Activated B cell treated with CpG ODN at 0.5 μM for 24 hours (primary cell): ENCODE measurements at places on chromosomes 4 and X. TPM values are rescaled to one million over a fixed set of nuclear protein-coding genes. Genes with fewer than 3 reads are reported as not detected.
A peak's percentile ranks its signal among the peaks of the same experiment; 100 is the strongest.

P2RY4 gene
- total RNA-seq: 0.44 TPM in 1 of 2 replicates, not detected in the other

NUDT10 gene
- total RNA-seq: 0.27 and 0.31 TPM in 2 replicates

IL21 gene
- not detected in 2 replicates for total RNA-seq

COX7B2 gene
- total RNA-seq: not detected in 2 replicates

COQ2 gene
- total RNA-seq: 15.2 and 18.8 TPM in 2 replicates

ADGRG4 gene
- not detected in 2 replicates for total RNA-seq

MTHFD2L gene
- 12.0 and 14.3 TPM in 2 replicates for total RNA-seq

SPATA4 gene
- total RNA-seq: not detected in 2 replicates

NUP54 gene
- 48.1 and 58.9 TPM in 2 replicates for total RNA-seq

UGT2B7 gene
- total RNA-seq: not detected in 2 replicates

ZNF630 gene
- total RNA-seq: not detected in 2 replicates

DNA sequence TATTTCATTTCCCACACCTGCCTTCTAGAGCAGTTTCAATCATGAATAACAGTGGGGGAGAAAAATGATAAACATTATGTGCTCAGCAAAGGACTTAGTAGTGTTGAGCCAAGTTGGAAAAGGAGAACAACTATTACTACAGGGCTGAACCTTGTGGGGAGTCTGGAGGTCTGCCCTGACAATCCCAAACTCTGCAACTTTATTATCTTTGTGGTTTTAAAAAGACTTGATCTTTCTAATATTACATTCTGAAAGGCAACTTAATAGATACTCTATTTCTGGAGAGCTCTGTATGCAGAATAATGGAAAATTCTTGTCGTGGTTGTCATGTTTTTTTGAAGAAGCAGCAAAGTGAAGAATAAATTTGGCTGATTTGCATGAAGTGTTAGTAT, 116.1 kb downstream of the SPCS3 start:
- no peaks in the 10 kb centered on the region for H3K27me3 ChIP-seq
- no peaks in the 10 kb centered on the region for H3K36me3 ChIP-seq
- no peak overlapping the region for H3K27ac ChIP-seq
- DNase-seq: no peak

DNA sequence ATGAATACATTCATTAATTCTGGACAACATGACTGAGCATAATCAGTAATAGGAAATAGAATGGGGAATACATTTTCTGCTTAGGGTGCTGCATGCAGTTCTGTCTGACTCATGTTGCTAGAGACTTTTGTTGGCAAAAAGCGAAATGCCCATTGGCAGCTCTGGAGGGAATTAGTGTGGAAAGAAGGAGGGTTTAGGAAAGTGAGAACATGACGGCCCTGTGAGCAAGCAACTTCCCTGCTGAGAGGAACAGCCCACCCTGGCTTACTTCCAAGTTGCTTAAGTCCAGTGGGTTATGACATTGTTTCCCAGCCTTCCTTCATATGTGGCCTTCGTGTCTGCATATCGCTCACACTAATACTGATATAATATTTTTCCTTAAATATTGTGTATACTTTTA, 13.8 kb downstream of the MAD2L1 start:
- no peaks in the 10 kb centered on the region for H3K36me3 ChIP-seq
- no peaks in the 10 kb centered on the region for H3K27me3 ChIP-seq
- DNase-seq: no peak
- H3K4me1 ChIP-seq: peaks cover 19% of the 10 kb centered on the region

DNA sequence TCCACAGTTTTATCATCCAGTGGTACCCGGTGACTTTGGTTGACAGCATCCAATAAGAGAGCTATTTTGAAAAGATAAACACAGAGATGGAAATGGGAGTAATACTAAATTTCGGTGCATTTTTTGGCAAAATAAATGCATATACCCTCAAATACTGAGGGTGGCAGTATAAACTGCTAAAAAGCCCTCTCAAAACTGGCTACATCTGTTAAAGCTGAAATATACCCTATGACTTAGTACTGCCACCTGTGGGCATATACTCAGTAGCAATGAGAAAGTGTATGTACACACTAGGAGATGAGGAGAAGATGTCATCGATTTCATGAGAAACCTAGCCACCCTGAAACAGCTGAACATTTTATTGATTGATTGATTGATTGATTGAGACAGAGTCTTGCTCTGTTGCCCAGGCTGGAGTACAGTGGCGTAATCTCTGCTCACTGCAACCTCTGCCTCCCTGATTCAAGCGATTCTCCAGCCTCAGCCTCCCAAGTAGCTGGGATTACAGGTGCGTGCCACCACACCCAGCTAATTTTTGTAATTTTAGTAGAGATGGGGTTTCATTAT, 12.2 kb upstream of the TMEM128 start:
- DNase-seq: no peak
- no peak overlapping the region for H3K4me3 ChIP-seq
- H3K27me3 ChIP-seq: peaks cover 3% of the 10 kb centered on the region

- DNase-seq: no peak
- no peak overlapping the region for H3K4me3 ChIP-seq
- H3K4me1 ChIP-seq: no peaks in the 10 kb centered on the region
- H3K27ac ChIP-seq: no peak overlapping the region
Observed at GRCh38 chr4:56215901-56216300, 171.4 kb downstream of the AASDH start.

DNA sequence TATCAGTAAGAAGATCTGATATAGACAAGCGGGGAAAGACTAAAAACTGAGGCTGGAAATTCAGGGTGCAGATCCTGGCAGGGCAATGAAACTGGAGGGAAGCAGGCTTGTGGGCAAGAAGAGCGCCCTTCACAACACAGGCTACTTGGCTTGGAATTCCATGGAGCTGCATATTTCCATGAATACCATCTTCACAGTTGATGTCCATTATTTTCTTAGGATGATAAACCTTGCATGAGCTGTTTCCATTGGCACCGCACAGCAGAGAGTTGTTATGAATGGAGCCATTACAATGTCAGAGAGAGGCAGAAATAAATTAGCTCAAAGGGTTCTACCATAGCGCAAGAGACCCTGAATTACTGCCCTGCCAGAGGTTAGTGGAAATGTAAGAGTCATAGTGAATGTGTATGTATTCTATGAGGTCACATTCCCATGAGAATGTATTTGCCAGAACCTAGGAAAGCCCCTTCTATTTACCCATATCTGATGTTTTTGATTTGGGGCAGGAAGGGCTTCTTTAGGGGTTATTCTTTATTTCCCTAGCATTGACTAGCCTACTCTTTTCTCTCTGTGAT, 215.6 kb downstream of the PALLD start:
- H3K27ac ChIP-seq: no peak overlapping the region
- H3K27me3 ChIP-seq: peaks cover 4% of the 10 kb centered on the region
- H3K4me1 ChIP-seq: peaks cover 8% of the 10 kb centered on the region

DNA sequence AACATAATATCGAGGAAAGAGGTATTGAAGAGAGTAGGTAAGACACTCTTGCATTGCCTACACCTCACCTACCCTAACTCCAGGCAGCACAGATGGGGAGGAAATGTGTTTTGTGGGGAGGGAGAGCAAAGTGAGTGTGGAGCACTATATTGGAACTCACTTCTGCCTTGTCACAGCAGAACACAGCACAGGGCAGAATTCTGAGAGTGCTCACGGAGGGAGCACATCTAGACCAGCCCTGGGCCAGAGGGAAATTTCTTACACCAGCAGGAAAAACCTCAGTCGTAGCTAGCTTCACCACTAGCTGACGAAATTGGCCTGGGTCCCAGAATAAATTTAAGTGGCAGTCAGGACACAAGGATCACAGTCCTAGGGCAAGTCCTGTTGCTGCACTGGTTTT, 517.3 kb downstream of the TMA16 start:
- no peaks in the 10 kb centered on the region for H3K27me3 ChIP-seq
- no peak for DNase-seq
- no peak overlapping the region for H3K4me3 ChIP-seq

GRCh38 chrX:71253253-71254091, 468 bp downstream of the ZMYM3 start:
- peak overlapping the region; percentile 93 for H3K4me3 ChIP-seq
- peaks cover 27% of the 10 kb centered on the region for H3K36me3 ChIP-seq
- peak; percentile 16 for DNase-seq
- H3K4me1 ChIP-seq: peaks cover 21% of the 10 kb centered on the region
- peak overlapping the region; percentile 87 for H3K27ac ChIP-seq
- no peaks in the 10 kb centered on the region for H3K27me3 ChIP-seq

- H3K27me3 ChIP-seq: peaks cover 5% of the 10 kb centered on the region
- no peak for DNase-seq
- H3K27ac ChIP-seq: no peak overlapping the region
Observed at GRCh38 chr4:10403633-10404445, 53.4 kb downstream of the ZNF518B start.

DNA sequence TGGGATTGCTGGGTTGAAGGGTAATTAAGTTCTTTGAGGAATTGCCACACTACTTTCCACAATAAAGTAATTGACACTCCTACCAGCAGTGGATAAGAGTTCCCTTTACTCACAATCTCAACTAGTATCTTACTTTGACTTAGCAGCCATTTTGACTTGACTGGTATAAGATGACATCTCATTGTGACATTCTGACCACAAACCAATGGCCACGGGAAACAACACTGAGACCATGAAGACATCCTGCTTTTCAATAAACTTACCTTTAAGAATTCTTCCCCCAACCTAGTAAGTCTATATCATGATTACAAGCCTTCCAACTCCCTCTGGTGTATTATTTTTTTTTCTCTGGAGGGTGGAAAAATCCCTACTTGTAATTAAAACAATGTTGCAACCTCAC, 66.9 kb upstream of the WDR1 start:
- no peaks in the 10 kb centered on the region for H3K36me3 ChIP-seq
- no peak overlapping the region for H3K4me3 ChIP-seq
- DNase-seq: no peak
- H3K4me1 ChIP-seq: peaks cover 7% of the 10 kb centered on the region

- H3K27ac ChIP-seq: no peak overlapping the region
- H3K36me3 ChIP-seq: no peaks in the 10 kb centered on the region
- H3K27me3 ChIP-seq: peaks cover 5% of the 10 kb centered on the region
- no peak for DNase-seq
Observed at GRCh38 chr4:108700081-108700757, 49.8 kb downstream of the OSTC start.

- H3K36me3 ChIP-seq: no peaks in the 10 kb centered on the region
- H3K27me3 ChIP-seq: no peaks in the 10 kb centered on the region
- no peak for DNase-seq
- H3K27ac ChIP-seq: no peak overlapping the region
- H3K4me3 ChIP-seq: no peak overlapping the region
Observed at GRCh38 chrX:124594017-124594651, 247.8 kb downstream of the SH2D1A start.

DNA sequence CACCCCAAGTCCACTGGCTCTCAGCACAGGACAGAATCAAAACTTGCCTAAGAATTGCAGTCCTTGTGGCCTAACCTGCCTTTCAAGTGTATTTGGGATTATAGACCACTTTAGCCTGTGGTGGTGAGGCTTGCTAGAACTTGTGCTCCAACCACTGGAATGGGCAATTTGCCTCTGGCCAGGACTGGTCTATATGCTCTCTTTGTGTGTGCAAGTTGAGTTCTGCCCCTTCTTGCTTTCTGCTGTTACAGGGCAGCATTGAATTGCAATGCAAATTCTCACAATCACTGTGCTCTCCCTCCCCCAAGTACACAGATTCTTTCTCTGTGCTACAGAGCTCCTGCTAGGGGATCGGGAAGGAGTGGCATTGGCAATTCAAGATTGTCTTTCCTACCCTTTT, 233.6 kb upstream of the DIPK2B start:
- no peak for DNase-seq
- H3K27me3 ChIP-seq: no peaks in the 10 kb centered on the region
- no peaks in the 10 kb centered on the region for H3K36me3 ChIP-seq
- H3K4me3 ChIP-seq: no peak overlapping the region
- no peak overlapping the region for H3K27ac ChIP-seq
- no peaks in the 10 kb centered on the region for H3K4me1 ChIP-seq

- H3K4me3 ChIP-seq: peak overlapping the region; percentile 97
- no peak for DNase-seq
- H3K4me1 ChIP-seq: peaks cover 47% of the 10 kb centered on the region
- peak overlapping the region; percentile 98 for H3K27ac ChIP-seq
- H3K36me3 ChIP-seq: peaks cover 15% of the 10 kb centered on the region
Observed at GRCh38 chr4:87005690-87006425, 71.0 kb downstream of the AFF1 start.

DNA sequence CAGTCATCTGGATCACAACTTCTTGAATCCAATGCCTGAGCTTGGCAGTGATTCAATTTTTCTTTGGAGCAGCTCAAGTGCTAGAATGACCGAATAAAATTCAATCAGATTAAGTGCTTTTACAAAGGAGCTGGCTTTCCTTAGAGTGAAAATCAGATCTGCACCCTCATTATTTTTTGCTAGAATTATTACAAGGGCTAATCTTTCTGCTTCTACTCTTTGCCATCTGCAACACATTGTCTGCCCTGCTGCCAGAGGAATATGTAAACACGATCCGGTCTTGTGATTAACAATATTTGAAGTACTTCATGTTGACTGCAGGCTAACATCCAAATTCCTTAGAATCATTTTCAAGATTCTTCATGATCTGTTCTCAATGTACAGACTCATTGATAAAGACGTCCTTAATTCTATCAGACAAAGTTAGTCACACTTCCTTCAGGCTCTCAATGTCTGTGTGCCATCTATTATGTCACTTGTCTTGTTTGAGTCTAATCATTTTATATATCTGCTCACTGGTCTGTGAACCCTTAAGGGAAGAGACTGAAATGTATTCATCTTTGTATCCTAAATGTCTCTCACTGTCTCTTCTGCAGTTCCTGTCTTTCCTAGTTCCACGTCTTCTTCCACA, 531.2 kb downstream of the GALNTL6 start:
- DNase-seq: no peak
- no peak overlapping the region for H3K27ac ChIP-seq
- H3K36me3 ChIP-seq: no peaks in the 10 kb centered on the region
- H3K4me1 ChIP-seq: no peaks in the 10 kb centered on the region
- H3K4me3 ChIP-seq: no peak overlapping the region
- no peaks in the 10 kb centered on the region for H3K27me3 ChIP-seq

DNA sequence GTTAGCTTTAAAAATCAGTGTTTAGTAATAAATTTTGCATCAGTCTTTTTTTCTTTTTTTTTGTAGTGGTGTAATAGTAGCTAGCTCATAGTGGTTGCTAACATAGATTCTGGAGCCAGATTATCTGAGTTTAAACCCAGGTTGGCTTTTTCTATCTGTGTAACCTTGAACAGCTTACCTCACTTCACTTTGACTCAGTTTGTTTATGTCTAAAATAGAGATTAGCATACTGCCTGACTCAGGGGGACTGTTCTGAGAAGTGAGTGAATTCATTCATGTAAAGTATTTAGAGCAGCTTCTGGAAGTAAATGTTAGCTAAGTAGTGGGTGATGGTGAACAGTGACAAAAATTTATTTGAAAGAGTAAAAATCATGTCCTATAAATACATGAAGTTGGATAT, 32.9 kb downstream of the CPEB2 start:
- DNase-seq: no peak
- H3K27me3 ChIP-seq: no peaks in the 10 kb centered on the region
- H3K4me3 ChIP-seq: no peak overlapping the region
- H3K36me3 ChIP-seq: peaks cover 30% of the 10 kb centered on the region

DNA sequence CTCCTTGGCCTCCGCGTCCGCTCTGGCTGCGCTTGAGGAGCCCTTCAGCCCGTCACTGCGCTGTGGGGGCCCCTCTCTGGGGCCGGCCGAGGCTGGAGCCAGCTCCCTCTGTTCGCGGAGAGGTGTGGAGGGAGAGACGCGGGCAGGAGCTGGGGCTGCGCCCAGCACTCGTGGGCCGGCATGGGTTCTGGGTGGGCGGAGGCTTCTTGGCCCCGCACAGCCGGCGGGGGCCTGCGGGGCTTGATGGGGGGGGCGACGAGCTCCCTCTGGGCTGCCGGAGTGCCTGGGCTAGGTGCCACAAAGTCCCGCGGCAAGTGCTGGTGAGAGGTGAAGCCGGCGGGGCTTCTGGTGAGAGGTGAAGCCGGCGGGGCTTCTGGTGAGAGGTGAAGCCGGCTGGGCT, 61.9 kb downstream of the ANKRD50 start:
- no peaks in the 10 kb centered on the region for H3K27me3 ChIP-seq
- H3K4me3 ChIP-seq: no peak overlapping the region
- no peak overlapping the region for H3K27ac ChIP-seq
- no peaks in the 10 kb centered on the region for H3K4me1 ChIP-seq
- no peak for DNase-seq
